Thoracic aorta (tissue), 2 donors: ENCODE measurements at places on chromosomes 2 and 18. TPM values are rescaled to one million over a fixed set of nuclear protein-coding genes. Genes with fewer than 3 reads are reported as not detected.

GRCh38 chr18:49359732-49360444 is 100.6 kb downstream of the DYM start:
- DNase-seq, result no peak

DNA sequence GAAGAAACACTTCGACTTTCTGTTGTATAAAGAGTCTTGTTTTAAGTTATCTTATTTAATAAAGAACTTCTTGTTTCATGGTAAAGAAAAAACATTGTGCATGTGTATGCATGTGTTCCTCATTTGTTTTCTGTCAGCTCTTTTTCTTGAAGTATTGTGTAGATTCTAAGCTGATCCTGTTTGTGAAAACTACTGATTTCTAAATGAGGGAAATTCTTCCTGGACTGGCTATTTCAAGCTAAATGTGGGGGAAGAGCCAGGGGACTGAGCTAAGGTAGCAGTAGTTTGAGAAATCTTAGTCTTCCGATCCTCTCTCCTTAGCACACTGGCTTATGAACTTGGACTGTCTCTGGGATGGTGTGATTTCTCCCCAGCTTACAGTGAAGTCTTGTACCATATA is 56.4 kb upstream of the RBMS1 start:
- DNase-seq, result no peak

Gene C1QL2
- total RNA-seq, result not detected

- no peak for DNase-seq
Observed at GRCh38 chr2:105248316-105249070, 7.0 kb downstream of the GPR45 start.

GRCh38 chr18:54825601-54826344 is 2.5 kb upstream of the RAB27B start:
- no peak for DNase-seq

- no peak for DNase-seq
Observed at GRCh38 chr2:203383038-203383437, 54.8 kb downstream of the ABI2 start.

Gene UGT1A10
- total RNA-seq, result not detected

Gene PAX3
- total RNA-seq, result not detected

GRCh38 chr2:218897394-218898108 is 16.9 kb downstream of the WNT10A start:
- DNase-seq, result no peak

Gene KIF1A
- 0.92 TPM for total RNA-seq

Gene CFC1
- not detected for total RNA-seq

DNA sequence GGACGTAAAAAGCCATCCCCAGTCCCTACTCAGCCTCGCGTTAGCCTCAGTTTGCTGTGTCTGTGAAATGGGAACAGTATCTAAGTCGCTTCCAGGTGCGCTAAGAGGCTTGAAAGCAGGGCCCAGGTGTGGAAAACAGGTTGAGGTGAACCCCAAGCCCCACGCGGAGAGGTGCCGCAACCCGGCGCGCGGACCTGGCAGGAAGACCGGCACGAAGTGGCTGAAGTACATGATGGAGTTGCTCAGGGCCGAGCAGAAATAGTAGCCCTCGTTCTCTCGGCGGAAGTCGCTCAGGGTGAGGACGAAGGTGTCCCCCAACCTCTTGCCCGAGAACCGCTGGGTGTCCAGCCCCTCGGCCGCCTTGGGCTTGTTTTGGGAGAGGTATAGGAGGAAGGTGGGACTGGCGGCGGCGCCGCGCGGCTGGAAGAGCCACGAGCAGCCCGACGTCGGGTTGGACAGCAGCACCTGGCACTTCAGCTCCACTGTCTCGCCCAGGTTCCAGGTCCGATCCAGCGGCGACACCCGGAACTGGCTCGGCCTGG is 508 bp downstream of the CD8A start:
- no peak for DNase-seq

Gene LIPT1
- 13.8 TPM for total RNA-seq

GRCh38 chr2:41703123-41703522 is 344.7 kb upstream of the PKDCC start:
- DNase-seq, result no peak

DNA sequence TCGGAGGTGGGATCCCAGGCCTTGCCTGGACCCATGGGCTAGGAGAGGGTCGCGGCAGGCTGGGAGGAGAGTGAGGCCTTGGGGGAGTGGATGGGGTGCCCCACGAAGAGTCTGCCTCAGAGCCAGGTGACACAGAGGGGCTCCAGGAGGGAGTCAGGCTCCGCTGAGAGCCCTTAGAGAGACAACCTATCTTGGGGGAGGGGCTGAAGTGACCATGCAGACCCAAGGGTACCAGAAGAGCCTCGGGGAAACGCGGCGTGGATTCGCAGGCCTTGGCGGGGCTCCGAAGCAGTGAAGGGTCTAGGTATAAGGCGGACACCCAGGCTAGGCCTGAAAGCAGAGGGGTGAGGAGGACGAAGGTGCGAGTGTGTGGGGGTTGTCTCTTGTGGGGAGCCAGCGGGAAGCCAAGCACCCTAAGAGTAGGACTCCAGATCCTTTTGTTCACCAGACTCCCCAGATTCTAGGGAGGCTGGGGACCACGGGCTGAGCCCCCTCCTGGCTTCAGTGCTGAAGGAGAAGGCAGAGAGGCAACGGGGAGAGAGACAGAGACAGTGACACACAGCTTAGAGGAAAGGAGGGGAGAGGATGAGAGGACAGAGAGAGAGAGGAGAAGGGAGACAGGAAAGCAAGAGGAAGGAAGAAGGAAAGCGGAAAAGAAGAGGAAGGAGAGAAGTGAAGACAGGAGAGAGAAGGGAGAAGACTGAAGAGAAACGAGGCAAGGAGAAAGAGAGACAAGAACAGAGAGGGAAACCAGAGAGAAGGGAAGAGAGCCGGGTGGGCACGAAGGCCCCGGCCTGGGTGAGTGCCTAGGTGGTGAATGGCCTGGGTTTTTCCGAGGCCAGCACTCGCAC is 1.1 kb upstream of the HOXD11 start:
- no peak for DNase-seq

DNA sequence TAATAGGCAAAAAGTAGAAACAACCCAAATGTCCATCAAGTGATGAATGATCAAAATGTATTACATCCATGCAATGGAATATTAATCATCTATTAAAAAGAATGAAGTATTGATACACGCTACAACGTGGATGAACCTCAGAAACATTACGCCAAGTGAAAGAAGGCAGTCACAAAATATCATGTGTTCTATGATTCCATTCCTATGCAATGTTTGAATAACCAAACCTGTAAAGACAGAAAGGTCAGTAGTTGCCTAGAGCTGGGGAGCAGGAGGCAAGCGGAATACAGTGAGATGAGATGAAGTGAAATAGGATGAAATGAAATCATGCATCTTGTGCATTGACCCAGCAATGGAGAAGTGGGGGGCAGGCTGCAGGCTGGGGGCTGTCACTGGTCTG is 17.9 kb upstream of the COL6A3 start:
- DNase-seq, result no peak

Gene WNT6
- total RNA-seq, result 0.27 TPM

GRCh38 chr2:21194858-21195271 is 71.1 kb downstream of the TDRD15 start:
- DNase-seq, result no peak

- no peak for DNase-seq
Observed at GRCh38 chr2:78397198-78397597, 628.3 kb upstream of the REG3G start.

Gene MC2R
- total RNA-seq, result not detected

- no peak for DNase-seq
Observed at GRCh38 chr2:63438181-63438580, 150.1 kb downstream of the WDPCP start.

DNA sequence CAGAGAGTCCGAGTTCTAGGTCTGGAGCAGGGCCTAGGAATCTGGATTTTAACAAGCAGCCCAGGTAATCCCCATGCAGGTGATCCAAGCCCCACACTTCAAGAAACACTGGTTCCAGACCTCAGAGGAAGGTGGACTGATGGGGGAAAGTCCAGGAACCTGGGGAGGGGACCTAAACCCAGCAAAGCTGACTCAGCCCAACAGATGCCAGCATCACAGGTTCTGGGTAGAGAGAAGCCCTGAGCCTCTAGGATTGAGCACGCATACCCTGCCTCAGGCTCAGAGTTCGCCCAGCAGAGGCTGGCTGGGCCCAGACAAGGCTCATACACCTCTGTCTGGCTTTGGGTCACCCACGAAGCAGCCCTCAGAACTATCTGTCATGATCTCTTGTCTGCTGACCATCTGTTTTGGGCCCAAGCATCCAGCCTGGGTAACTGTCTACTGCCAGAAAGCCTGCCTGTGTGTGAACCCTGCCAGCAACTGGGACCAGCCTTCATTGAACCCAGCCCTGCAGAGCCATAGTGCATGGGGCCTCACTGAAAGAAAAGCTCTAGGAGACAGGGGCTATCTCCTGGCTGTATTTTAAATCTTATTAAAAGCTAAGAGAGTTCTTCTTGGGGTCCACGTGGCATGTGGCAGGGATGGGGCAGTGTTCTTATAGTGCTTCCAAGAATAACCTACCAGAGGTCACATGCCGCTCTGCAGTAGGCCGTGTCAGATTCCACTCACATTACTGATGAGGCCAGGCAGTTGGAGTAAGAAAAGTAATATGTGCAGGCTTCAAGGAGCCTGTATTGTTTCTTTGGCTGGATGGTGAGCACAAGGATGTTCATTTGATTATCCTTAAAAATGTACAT is 7.4 kb downstream of the TMEM127 start:
- DNase-seq, result no peak

Gene LANCL1
- total RNA-seq, result 34.9 TPM

DNA sequence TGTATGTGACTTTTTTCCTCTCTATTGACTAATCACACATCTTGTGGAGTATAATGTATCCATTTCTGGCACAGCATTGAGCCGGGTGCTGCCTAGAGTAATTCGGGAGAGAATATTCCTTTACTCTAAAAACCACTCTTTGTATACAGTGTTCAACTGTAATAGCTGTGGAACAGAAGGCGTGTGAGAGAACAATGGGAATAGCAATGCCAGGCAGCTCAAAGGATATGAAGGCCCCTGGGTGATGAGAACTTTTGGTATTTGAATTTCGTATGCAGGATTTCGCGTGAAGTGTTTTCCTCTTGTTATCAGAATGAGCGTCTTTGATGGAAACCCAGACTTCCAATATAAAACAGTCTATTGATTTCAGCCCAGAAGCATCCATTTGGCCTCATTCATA is 84.6 kb upstream of the MAP3K20 start:
- DNase-seq, result no peak

DNA sequence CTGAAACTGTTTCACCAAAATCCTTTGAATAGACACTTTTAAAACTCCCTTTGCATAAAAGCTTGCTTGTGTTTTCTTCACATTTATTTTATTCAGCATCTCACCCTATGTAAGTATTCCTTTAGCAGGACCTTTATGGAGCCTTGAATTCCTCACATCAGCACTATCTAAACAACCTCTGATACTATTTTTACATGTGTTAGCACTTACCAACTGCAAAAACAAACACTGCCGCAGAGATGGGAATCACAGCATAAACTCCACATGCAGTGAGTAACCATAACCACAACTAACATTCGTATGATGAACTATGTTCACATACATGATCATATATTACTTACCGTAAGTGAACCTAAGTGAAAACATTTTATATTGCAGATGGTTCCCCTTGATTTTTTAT is 15.4 kb downstream of the FBXO15 start:
- no peak for DNase-seq
